Kidney capillary endothelial cell (primary cell): ENCODE measurements at places on chromosomes 2 and 18.

GRCh38 chr18:8960740-8961657 lies 141.5 kb upstream of the NDUFV2 start:
- DNase-seq = no peak

DNA sequence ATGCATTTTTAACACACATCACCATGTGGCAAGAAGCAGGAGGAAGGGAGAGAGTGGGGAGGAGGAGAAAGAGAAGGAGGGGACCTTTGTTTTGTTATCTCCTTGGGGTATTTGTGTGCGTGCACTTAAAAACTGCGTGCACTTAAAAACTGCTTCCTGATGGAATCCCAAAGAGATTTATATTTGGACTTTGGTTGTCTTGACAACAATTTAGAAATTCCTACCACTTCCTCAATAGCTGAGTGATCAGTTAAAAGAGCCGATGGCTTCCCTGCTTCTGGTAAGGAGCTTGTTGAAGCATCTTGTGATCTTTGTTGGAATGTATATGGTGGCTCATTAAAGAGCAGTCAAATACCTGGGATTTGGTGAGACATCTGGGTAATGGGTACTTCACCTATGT lies 4.5 kb downstream of the RAB31 start:
- DNase-seq = no peak

- no peak for DNase-seq
Measured at GRCh38 chr2:207603486-207603885, 21.7 kb downstream of the METTL21A start.

- peak; percentile 54 for DNase-seq
Measured at GRCh38 chr2:237475704-237476141, 11.3 kb upstream of the MLPH start.

- DNase-seq = no peak
Measured at GRCh38 chr2:43481927-43482542, 113.8 kb downstream of the THADA start.

GRCh38 chr2:181677912-181678586 lies 2.3 kb downstream of the NEUROD1 start:
- DNase-seq = peak; percentile 63

- DNase-seq = no peak
Measured at GRCh38 chr2:195575016-195575415, 82.0 kb upstream of the SLC39A10 start.

GRCh38 chr2:14342313-14342712 lies 290.2 kb upstream of the LRATD1 start:
- no peak for DNase-seq

DNA sequence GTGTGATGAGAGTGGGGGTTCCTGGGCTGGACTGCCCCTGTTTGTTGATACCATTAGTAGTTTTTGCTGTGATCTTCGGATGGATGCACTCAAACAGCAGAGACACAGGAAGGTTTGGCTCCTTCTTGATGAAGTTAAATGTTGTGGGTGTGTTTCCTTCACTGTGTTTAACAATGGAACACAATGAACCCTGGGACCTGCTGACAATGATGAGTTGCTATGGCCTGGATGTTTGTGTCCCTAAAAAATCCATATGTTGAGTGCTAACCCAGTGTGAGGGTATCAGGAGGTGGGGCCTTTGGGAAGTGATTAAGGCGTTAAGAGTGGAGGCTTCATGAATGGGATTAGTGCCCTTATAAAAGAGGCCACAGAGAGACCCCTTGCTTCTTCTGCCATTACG lies 237.4 kb upstream of the HS6ST1 start:
- DNase-seq = no peak

GRCh38 chr18:64330161-64330560 lies 181.3 kb upstream of the LINC00305 start:
- peak; percentile 30 for DNase-seq
